Right atrium auricular region (tissue), 2 donors: ENCODE measurements at places on chromosomes 11 and 22.

DNA sequence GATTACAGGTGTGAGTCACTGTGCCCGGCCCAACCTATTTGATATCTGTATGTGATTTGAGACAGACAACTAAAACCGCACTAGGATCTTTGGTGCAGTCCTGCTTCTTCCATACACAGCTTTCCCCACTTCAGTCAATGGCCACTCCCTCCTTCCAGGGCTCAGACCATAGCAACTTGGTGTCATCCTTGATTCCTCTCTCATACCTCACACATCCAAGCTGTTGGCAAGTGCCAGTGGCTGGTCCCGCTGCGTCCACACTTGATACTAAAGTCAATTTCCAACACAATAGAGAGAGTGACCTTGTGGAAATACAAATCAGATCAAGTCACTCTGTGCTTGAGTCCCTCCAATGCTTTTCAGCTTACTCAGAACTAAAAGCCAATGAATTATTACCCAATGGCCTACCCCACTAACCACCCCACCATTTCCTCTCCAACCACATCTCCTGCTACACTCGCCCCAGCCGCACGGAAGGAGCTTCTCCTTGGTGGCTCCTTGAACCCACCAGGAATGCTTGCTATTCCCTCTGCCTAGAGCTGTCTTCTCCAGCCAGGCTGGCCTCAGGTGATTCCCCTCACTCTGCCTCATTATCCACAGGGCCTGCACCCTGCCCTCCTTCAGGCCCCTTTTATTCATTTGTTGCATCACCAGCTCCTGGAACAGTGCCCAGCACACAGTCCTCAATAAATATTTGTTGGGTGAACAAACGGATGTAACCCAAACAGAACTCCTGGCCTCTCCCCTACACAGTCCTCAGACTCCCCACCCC is 12.9 kb downstream of the ABTB2 start:
- no peak for DNase-seq

DNA sequence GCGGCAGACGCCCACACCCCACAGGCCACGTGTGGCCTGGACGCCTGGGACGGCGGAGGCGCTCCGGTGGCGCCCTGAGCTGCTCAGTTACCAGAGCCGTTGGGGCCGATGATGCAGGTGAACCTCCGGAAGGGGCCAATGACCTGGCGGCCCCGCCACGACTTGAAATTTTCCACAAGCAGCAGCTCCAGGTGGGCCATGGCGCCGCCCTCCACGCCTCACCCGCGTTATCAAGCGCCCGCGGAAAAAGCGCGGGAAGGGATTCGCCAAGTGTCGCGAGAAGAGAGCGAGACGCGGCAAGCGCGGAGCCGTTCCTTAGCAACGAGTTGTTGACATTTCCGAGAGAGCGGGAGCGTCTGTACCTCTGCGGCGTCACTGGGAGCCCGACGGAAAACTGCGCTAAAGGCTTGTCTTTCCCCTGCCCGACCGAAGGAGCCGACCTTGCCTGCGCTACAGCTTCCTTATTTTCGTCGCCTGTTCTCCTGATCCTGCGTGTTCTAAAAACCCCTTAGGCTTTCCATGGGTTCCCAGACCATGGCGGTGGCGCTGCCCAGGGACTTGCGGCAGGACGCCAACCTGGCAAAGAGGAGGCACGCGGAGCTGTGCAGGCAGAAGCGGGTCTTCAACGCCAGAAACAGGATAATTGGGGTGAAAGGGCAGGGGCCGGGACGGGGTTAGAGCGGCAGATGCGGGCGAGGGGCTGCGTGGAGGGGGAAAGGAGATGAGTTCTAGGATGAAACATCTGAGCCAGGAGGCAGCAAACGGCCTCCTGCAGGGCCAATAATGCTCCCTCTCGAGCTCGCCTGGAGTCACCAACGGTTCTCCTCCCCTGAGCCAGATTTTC is at the start of the genes RIBC2 and SMC1B:
Gene RIBC2, plus strand, starts transcription at position 326 of the 844 bp plus-strand sequence. Its CDS starts 194 bp downstream, at position 520.
Gene SMC1B, minus strand, starts transcription at position 232 of the 844 bp plus-strand sequence. Its CDS starts 32 bp downstream, at position 200.
- peak; percentile 82 for DNase-seq

GRCh38 chr11:495537-495931 is 11.5 kb downstream of the RNH1 start:
- no peak for DNase-seq

- DNase-seq, result no peak
Observed at GRCh38 chr11:128624269-128625175, 37.2 kb upstream of the ETS1 start.

DNA sequence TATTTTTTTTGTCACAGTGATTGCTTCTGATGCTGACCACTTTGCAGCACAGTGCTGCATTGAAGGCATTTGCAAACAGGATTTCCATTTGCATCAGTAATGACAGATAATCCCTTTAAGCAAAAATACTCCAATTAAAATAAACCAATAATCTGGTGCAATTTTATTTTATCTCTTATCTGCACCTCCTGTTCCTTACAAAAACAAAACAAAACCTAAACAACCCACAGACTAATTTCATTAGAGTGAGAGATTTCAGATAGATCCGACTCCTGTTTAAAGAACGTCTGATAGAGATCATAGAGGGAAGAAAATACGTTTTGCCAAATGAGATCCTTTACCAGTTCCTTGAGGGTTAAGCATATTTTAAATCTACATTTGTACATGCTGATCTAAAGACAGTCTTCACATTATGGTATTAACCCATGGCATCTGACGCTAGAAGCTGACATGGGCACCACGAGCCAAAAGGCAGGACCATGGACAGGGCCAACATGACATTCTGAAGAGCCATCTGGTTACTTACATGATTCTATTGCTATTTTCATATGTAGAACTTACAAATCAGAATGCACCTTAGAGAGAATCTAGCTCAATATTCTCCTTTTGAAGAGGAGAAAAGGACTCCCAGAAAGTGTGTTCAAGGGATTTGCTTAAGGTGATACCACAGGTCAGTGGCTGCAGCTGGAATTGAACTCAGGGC is 286.2 kb upstream of the NARS2 start:
- no peak for DNase-seq

- DNase-seq, result no peak
Observed at GRCh38 chr11:78823588-78823987, 248.9 kb upstream of the NARS2 start.

- no peak for DNase-seq
Observed at GRCh38 chr11:47991894-47992293, 11.5 kb downstream of the PTPRJ start.

- peak; percentile 88 for DNase-seq
Observed at GRCh38 chr11:32176223-32176934, 85.5 kb downstream of the RCN1 start.

GRCh38 chr11:84722583-84723108 is 904.5 kb downstream of the DLG2 start:
- DNase-seq, result no peak

DNA sequence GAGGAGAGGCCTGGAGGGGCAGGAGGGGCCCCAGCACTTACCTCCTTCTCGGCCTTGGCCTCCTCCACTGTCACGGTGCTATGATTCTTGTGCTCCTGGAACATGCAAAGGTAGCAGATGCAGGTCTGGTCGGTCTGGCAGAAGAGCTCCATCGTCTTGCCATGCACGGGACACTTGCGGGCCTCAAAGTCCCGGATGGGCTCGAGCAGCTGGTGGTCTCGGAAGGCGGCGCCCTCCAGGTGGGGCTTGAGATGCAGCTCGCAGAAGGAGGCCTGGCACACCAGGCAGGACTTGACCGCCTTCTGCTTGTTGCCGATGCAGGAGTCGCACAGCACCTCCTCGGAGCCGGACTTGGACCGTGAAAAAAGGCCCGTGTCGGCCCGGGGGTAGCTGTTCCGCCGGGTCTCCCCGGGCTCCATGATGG is 714 bp downstream of the TRIM29 start:
- peak; percentile 26 for DNase-seq

DNA sequence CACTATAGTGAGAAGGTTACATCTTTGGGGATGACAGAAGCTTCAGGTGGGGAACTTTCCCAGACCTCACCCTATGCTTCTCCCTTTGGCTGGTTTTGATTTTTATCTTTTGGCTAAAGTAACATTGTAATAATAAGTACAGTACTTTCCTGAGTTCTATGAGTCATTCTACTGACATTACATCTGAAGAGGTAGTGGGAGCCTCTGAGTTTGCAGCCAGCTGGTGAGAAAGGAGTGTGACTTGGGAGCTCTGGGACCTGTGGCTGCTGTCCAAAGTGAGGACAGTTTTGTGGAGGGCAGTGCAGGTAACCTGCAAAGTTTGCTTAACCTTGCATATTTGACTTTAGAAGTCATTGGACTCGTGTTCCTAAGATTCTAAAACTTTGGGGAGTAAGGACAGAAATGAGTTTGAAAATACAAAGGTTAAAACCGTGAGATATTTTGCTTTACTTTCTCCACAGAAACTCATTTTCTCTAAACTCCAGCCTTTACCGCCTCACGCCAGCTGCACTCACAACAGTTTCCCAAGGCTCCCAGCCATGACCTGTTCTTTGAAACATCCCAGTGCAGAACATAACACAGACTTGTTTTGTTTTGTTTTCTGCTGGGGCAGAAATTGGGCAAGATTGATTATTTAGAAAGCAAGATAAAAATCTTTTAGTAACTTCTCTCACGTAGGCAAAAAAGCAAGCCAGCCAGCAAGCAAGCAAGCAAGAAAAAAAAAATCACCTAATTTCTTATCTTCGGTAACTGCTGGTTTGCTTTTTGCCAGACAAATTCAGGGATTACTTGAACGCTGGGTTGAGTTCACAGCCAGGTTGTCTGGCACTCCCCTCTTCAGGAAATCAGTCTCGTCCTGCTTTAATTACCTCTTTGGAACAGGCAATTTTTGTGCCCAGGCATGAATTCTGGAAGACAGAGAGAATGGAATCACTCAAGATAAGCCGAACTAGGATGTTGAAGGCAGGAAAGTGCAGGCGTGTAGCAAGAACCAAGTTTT is 478.3 kb upstream of the ISX start:
- DNase-seq, result no peak
